ENCODE measurements at places on chromosomes 4 and X.

DNA sequence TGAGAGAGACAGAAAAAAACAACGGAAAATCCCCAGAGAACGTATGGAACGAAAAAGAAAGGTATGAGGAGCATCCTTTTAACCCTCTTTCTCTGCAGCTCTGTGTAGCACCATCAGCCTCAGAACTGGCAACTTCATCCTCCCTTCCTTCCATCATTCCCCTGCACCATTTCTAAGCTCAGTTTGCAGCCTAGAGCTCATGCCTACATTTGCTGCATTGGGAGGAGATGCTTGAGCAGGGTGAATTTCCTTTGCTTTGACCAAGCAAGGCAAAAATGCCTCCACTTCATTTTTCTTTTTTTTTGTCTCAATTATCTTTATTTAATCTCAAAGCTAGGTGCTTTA, 67.9 kb downstream of the ANK2 start:
- no peak for DNase-seq

GRCh38 chrX:85836868-85837267, 210.5 kb downstream of the CHM start:
- no peak for DNase-seq

- DNase-seq = no peak
These were observed 32.4 kb upstream of the SLAIN2 start for GRCh38 chr4:48308901-48309300.

- no peak for DNase-seq
These were observed 1040.7 kb downstream of the RAPGEF2 start for GRCh38 chr4:160143574-160143973.

- no peak for DNase-seq
These were observed 537 bp downstream of the RBM10 start for GRCh38 chrX:47145395-47146120.

DNA sequence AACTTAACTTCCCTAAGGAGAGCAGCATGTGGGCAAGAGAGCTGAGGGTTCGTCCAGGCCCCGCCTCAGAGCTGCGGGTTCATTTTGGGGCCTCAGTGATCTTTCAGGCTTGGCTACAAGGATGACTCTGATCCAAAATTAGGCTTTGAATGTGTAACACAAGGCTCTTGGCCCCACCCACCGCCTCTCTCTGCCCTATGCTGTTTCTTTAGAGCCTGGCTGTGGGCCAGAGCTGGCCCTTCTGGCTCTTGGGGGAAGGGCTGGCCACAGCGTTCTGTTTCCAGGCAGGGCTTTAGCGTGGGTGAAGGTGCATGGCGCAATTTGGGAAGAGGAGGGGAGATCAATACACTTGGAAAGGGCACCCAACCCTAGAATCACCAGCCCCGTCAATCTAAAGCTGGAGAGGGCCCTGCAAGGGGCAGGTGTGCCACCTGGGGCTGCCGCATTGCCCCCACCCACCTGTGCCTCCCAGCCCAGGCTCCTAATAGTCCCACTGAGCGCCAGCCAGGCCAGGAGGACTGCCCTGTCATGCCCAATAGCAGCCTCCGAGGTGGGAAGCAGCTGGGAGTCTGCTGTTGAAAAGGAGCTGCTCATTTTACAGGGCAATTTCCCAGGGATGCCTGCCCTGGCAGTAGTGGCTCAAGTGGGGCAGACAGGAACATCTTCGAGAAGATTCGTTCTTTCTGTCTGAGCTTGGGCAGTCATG, 84.5 kb upstream of the MAML3 start:
- DNase-seq = no peak

- peak; percentile 64 for DNase-seq
These were observed 583 bp downstream of the ABHD18 start for GRCh38 chr4:127965803-127966175.
